ENCODE measurements at places on chromosomes 3 and 15.

DNA sequence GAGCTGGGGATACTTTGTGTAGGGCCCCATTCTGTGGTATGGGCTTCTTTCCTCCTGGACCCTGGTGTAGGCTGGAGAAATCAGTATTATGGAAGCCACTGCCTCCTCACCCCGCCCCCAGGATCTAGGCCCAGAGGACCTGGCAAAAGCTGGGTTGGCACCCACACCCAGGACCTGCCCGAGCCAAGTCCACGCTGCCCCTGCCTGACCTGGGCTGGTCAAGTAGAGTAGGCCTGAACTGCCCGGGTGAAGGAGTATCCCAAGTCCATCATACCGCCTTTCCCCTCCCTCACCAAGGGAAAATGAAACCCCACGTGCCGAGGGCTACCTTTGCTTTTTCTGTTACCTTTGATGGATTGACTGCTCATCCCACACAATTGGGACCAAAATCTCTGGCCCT lies 37.7 kb upstream of the TRAK1 start:
- no peak for DNase-seq

DNA sequence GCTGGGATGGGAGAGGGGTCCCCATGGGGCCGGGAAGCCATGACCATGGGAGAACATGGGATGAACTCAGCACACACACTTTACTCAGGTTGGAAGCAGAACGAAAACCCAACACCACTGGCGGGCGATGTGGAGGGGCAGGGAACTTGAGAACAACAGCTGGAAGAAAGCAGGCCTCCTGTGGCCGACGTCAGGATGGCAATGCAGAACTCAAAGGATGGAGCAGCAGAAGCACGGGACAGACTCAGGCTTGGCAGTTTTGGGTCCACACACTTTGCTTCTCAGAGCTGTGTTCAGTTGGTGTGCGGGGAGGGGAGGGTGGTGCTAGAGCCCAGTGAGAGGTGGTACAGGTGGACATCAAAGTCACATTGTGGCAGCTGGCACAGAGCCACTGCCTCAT lies 80.7 kb downstream of the SEC22A start:
- no peak for DNase-seq

DNA sequence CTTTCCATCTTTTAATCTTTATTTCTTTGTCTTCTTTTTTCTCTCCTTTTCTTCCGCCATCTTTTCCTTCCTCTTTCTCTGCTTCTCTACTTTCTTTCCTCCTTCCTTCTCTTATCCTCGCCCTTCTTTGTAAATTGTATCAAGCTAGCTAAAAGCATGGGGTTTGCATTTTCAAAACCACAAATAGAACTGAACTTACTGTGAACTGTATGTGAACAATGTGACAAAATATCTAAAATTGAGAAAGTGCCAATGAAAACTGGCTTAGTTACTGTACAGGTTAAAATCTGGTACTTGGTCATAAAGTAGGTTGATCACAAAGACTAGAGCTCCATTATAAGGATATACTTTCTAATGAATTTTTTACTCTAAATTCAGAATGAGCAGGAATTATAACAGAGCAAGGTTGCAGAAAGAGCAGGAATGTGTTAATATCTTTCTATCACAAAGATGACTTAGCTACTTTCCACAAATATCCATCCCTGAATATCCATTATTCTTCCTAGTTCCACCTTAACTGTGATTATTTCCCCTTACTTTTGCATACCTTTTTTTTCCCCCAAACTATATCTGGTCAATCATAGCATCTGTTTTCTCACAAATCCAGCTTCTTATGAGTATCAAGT lies 122.4 kb downstream of the LSAMP start:
- DNase-seq, result no peak

DNA sequence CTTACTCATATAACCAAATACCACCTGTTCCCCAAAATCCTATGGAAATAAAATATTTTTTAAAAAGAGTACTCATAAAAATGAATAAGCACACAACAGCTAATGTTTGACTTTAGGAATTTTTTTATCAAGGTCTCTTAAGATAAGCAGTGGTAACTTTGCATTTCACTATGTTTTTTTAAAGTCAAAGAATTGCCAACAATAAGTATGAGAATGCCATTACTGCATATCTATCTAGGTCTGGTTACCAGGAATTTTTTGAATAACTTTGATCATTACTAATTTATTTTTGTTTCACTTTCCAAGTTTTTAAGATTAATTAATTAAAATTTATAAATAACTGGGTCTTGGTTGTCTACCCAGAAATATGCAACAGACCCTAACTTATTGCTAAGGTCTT lies 41.5 kb downstream of the PLSCR4 start:
- no peak for DNase-seq

GRCh38 chr3:22982981-22983587 lies 220.0 kb upstream of the UBE2E2 start:
- no peak for DNase-seq

- DNase-seq, result no peak
These were observed 55.9 kb upstream of the PLCL2 start for GRCh38 chr3:16828815-16829214.

DNA sequence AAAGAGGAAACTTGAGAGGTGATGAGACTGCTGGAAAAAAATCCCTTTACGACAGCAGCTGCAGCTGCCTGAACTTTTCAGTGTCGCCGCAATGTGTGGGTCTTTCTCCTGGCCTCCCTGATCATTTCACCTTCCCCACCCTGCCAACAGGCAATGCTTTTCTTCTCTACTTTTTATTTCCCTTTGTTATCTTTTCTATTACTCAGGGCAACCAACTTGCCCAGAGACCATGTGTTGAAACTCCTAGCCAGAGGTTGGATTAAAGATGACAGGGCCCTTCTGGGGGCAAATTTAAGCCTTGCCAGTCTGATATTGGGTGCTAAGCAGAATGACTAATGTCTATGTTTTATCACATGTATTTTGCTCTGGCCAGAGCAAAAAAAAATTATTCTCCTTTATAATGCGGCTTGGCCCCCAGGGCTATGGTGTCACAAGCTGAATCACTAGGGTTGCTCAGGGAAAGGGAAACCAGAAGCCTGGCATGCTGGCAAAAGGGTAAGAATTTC lies 51.5 kb upstream of the CFAP20DC start:
- DNase-seq, result no peak

DNA sequence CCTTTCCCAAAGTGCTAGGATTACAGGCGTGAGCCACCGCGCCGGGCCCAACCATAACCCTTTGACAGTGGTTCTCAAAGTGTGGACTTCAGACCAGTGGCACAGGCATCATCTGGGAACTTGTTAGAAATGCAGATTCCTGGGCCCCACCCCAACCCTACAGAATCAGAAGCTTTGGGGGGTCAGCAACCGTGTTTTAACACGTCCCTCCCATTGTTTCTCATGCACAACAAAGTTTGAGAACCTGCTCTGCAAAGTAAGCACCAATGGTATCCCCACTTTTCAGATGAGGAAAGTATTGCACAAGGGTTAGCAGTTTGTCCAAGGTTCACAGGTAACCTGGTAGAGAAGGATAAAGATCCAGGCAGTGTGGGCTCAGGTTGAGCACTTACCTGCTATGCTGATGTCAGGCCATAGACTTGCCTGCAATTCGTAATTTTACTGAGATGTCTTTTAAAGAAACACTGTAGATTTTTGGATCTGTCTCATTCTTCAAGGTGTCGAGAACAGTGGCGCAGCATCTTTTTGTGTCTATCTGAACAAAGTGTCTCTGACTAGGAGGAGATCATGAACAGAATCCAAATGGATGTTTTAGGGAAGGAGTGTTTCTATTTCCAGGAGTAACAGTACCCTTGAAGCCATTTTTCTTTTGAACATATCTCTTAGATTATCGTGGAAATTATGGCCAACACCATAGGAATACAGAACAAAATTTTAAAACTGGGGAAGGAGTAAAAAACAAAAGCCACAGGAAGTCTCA lies 2.5 kb downstream of the GXYLT2 start:
- no peak for DNase-seq

DNA sequence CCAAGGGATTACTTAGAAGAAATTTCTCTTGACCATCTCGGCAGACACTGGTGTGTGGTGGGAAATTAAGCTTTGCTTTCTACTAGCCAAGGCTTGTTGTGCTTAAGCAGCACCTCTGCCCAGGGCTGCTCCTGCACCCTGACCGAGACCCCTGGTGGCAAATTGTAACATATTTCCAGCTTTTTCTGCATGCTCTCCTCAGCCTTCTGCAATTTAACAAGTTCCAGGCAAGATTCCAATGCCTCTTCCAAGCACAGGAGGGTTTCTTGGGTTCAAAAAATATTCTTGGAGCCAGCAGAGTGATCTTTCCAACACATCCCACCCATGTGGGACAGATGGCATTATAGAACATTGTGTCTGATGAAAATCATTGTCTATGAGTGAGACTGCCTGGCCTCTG lies 210.5 kb downstream of the CLSTN2 start:
- no peak for DNase-seq

GRCh38 chr3:24145981-24146822 lies 201.1 kb downstream of the NR1D2 start:
- no peak for DNase-seq

DNA sequence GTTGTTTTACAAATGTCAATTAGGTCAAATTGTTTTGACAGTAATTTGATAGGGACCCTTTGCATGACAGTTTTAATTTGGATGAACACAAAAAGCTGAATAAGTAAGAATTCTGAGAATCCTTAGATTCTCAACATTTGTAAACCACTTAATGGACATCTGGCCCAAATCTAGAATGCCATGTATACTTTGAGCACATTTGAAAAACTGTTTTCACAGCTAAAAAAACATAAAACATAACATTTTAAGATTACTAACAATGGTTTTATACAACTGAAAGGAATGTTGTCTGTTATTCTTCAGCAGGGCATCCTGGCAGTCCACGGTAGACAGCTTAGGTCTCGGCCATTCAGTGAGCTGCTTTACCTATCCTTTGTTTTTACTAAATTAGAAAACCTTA lies 34.5 kb upstream of the TM2D3 start:
- DNase-seq, result no peak

DNA sequence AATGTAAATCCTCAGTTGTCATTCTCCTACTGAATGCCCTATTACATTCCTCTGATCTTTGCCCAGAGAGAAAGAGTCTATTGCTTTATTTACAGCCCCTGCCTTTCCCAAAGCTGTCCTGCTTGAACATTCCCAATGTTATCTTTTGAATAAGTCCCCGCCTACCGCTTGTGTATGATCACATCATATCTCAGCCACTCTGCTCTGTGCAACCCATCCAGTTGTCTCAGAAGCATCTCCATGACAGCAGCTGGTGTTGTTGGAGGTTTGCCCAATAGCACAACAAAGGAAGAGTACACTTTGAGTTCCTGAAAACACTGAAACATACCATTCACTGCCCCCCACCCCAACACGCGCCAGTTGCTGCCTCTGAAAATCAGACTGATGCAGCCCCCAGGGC lies 22.0 kb upstream of the FAM3D start:
- no peak for DNase-seq

DNA sequence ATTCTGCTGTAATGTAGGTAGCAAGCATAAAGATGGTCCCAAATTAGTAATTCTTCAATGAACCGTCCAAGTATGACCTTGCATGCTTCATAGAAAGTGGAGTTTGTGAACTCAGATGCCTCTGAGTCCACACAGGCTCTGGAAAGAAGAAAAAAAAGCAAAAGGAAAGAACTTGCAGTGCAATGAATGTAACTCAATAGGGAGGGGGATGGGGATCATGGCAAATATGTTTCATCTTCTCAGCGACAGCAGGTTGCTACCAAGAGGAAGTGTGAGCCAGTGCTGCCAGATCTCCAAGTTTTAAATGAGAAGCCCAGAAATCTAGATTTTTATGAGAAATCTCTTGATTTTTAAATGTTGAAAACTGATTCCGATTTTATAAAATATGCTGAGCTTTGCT lies 50.3 kb downstream of the IL20RB start:
- no peak for DNase-seq

DNA sequence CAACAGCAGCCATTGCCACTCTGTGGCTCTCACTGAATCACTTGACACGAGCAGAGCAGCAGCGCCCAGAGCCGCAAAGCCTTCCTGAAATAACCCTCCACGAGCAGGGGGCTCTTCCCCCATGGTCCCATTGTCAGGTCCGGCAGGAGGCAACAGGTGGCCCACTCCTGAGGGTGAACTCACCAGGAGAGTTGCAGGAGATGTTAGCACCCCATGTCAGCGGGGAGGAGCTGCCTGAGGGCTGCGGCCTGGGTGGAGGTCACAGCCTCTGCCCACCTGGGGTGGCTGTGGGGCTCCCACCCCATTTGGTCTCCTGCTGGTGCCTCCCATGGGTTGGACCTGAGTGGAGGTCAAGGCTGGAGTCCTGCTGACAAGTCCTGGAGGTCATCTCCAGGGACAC lies 12.3 kb upstream of the C3orf22 start:
- DNase-seq, result no peak

DNA sequence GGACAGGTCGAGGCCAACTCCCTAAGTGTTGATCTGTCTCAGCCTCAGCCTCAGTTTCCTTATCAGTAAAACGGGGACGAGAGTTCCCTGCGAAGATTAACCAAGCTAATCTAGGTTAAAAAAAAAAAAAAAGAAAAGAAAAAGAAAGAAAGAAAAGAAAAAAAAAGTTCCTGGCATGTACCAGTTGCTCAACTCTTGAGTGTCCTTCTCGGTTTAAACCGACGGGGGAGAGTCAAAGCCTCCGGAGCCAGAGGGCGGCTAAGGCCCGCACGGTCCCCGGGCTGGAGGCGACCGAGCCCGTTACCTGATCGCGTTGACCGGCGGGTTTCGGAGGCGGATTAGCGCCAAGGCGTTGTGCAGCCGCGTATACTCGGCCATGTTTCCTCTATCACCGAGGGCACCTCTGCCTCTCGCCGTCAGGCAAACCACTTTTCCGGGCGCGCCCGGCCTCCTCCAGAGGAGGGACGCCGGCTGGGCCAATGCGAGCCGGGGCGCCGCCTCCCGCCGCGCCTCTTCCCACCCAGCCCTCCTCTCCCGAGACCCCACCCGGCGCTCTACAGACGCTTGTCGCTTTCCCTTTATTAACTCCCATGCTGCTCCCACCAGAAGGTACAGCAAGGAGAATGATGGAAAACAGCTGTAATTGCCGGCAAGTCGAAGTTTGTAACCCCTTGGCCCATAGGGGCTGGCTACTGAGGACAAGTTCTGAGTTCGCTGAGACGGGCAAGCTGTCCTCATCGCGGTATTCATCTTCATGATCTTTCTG lies at the start of gene EHHADH:
Gene EHHADH, minus strand, starts transcription at position 405 of the 766 bp plus-strand sequence. Its CDS starts 27 bp downstream, at position 378.
- peak; percentile 88 for DNase-seq

GRCh38 chr3:43024181-43024885 lies 45.2 kb downstream of the GASK1A start:
- no peak for DNase-seq

- no peak for DNase-seq
These were observed 44.9 kb upstream of the MANF start for GRCh38 chr3:51340013-51340829.

DNA sequence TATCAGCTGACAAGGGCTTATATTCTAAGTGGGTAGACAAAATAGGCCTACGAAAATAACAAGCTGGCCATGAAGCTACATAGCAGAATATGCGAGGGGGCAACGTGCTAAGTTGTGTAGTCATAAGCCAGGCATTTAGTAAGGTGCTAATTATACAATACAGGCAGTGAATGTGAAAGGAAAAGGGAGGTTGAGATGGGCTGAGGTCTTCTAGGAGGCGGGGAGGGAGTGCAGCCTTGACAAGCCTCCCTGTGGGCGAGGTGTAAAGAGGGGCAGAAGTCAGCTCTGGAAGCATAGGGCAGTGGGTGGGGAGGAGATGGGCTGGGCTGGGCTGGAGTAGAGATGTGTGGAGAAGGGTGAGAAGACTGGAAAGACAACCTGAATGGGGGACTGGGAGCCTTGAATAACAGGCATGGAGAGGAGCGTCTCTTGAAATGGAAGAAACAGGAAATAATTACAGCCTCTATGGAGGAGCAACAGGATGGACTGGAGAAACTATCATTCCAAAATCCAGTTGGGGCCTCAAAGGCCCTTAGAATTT lies 1.2 kb downstream of the TIGIT start:
- DNase-seq, result no peak
